Aorta (tissue), 5 donors: ENCODE measurements at places on chromosomes 2 and 18.

DNA sequence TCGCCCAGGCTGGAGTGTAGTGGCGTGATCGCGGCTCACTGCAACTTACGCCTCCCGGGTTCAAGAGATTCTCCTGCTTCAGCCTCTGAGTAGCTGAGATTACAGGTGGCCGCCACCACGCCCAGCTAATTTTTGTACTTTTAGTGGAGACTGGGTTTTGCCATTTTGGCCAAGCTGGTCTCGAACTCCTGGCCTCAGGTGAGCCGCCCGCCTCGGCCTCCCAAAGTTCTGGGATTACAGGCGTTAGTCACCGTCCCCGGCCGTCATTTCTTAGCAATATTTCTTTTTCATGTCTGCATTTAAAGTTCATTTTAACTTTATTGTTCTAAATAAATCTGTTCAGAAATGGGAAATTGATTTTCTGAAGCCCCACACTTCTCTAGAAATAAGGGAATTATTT, 597.3 kb upstream of the DDX18 start:
- no peak for DNase-seq

DNA sequence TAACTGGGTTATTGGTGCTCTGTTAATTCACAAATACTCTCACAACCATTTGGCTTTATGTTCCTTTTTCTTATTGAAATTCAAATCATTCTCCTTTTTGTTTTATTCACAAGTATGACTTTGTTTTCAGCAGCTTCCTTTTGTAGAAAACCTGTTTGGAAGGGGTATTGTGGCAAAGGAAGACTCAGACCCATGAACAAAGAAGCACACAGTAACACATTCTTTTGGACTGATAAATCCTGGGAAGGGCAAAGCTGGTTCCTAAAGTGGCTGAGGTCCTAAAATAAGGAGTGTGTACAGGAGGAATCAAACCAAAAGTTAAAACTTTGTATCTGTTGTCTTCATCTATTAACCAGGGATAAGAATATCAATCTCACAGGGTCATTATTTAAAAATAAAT, 374.7 kb upstream of the FIGN start:
- no peak for DNase-seq

DNA sequence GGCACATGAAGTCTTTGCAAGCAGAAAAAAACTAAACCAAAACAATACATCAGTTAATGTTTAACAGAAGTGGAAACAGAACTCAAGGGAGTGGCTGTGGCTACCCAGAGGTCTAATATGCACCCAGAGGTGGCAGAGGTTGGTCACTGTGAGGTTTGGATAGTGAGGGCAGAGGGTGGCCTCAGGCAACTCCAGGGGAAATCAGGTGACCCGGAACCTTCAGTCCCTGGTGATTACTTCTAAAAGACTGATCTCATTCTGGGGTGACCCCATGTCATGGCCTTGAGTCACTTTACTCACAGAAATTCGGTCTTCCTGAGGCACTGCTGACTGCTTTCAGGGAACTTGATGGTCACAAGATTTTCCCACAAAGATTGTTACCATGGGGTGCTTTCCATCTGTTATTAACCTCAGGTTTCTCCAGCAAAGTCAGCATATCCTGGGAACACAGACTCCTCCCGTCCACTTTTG, 99.4 kb downstream of the TMEM17 start:
- DNase-seq: no peak

GRCh38 chr2:110994250-110994961, 126.3 kb upstream of the BCL2L11 start:
- DNase-seq: no peak

DNA sequence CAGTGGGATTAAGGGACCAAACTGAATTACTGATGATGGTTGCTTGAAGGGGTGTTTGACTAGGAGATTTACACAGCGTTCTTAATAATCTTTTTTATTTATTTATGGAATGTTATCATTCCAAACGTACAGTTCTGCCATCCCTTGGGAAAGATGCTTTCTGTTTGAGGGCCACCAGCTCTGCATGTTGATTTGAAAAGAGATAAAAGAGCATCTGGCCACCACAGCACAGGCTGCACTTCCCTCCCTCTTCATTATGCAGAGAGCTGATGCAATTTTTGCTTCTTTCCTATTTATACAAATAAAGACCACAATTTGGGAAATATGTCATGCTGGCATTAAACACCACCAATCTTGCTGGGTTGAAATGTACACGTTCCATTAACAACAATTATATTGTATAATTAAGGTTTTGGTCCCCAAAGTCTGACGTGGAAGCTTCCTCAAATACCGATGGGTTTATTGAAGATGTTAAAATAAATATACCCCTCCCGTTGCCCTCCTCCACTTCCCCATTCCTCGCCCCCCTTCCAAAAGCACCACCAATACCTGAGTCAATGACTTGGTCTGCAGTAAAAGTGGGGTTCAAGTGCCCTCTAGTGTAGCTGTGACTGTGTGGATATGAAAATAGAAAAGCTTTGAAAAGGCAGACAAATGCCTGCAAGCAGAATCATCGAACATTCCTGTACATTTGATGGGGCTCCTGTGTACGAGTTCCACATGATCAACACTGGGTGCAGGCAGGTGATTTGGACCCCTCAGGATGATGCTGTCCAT, 211.9 kb downstream of the HRH4 start:
- DNase-seq: no peak

GRCh38 chr2:60339286-60339685, 214.2 kb downstream of the BCL11A start:
- no peak for DNase-seq

- peak; percentile 34 for DNase-seq
These were observed 124.0 kb downstream of the SMAD7 start for GRCh38 chr18:48826806-48827205.

DNA sequence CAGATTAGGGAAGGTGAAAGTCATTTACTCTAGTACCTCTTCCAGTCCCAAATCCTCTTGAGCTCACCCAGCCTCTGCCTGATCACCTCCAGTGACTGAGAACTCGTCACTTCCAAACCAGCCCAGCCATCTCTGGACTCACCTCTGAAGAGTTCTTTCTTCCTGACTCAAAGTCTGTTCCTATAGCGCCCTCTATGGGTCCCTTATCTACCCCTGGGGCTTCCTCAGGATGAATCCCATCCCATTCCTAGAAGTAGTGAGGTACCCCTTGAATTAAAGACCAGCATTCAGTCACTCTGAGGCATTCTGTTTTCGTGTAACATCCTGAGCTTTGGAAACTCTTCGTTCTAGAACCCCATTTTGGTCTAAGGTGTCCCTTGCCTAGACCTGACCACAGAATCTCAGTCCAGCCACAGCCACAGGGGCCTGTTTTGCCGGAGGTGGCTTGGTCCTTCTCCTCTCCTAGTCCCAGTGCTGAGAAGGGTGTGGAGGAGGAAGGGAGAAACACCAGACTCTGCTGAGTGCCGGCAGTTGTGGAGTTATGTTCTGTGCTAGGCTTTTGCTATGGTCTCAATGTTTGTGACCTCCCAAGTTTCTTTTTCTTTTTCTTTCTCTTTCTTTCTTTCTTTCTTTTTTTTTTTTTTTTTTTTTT, 32.7 kb downstream of the SIX3 start:
- DNase-seq: no peak

DNA sequence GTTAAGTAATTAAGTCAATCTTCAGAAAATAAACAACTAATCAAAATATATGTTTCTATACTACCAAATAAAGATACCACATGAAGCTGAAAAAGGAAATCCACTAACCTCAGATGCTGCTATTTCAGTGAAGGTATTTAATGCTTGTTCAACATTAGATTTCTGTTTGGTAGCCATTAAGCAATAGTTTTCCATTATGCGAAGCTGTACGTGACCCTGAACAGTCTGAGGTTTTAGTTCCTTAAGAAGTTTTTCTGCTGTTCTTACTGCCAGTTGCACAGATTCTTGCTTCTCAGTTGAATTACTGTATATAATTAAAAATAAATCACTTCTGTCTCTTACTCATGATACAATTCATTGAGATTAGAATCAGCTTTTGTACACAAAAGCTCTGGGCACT, 65.4 kb downstream of the TTC21B start:
- no peak for DNase-seq

GRCh38 chr18:45981821-45982220, 14.7 kb upstream of the EPG5 start:
- DNase-seq: no peak

- no peak for DNase-seq
These were observed 376.4 kb upstream of the VWC2L start for GRCh38 chr2:214034417-214034816.

GRCh38 chr2:36356990-36357846, 1.6 kb downstream of the CRIM1 start:
- peak; percentile 62 for DNase-seq

- no peak for DNase-seq
These were observed 130.8 kb upstream of the LGALSL start for GRCh38 chr2:64323197-64323596.

DNA sequence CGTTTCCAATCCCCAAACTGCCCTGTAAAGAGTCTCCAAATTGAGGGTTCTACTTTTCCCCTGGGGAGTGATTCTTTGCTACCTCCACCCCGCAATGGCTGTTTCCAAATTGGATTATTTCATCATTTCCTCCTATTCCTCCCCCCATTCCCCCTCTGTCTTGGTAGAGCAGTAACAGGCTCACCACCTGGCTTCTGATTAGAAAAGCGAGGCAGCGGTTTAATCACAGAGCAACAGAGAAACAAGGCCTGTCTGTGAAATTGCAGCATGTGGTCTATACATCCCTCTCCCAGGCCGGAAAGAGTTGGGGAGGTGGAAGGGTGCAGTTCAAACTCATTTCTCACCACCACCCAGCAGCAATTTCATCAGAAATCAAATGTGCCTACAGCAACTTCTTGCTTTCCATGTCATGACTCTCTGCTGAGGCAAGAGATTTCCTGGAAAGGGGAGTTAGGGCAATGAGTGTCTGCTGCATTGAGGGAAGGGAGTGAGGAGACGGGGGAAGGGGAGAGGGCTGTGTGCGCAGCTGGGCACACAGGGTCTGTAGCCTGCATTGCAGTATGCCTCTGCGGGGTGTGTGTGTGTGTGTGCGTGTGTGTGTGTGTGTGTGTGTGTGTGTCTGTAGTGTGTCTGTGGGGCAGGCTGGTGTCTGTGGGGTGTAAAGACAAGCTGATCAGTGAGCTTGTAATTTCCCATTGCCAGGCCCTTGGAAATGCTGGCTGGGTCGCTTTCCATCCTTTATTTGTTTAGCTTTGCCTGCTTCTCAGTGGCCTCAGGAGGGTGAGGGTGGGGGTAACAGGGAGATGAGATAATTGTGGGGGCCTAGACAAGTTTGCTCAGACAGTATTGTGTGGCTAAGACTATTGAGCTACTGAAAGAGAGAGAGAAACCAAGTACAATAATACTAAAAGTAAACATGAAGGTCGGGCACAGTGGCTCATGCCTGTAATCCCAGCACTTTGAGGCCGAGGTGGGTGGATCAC, 13.5 kb upstream of the IGFBP2 start:
- DNase-seq: no peak

- DNase-seq: no peak
These were observed 250.9 kb downstream of the PIEZO2 start for GRCh38 chr18:10898417-10898974.

DNA sequence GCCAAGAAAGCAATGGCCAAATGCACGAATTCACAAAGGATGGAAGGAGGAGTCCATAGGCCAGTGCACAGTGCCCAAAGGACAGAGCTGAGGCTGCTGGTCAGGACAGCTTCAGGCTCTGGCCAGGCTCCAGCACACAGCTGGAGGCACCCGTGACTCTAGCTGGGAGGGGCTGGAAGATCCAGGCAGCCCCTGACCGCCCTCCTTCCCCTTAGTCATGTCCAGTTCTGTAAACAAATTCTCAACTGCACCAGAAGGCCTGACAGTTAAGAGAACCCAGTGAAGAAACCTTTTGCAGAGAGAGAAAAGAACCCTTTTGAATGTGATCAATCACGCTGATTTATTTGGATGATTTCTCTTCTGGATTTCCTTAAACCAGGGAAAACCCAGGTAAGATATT, 7.7 kb upstream of the YWHAQ start:
- peak; percentile 84 for DNase-seq

- no peak for DNase-seq
These were observed 1224.8 kb upstream of the ZEB2 start for GRCh38 chr2:145744541-145745386.

- no peak for DNase-seq
These were observed 148.8 kb downstream of the EPHA4 start for GRCh38 chr2:221423210-221423804.

- DNase-seq: no peak
These were observed 554.7 kb downstream of the NUP35 start for GRCh38 chr2:183678908-183679307.

- DNase-seq: no peak
These were observed 79.0 kb downstream of the OLA1 start for GRCh38 chr2:174169372-174169771.

DNA sequence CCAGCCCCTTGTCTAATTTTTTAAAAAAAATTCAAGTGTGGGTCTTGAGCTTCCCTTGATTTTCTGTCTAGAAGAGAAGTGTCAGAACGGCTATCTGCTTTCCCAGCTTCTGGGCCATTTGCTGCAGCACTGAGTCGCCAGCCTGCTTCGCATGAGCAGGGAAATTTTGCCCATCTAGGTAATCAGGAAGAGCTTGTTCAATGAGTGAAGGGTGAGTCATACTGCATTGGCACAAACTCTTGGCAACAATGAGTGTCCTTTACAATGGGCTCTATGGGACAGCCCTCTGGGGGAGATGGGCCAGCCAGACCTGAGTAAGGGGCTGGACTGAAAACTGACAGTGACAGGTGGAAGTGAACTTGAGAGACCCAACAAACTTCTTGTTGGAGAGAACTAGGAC, 2.4 kb upstream of the RNF144A start:
- DNase-seq: no peak

- no peak for DNase-seq
These were observed 39.0 kb downstream of the FBXO48 start for GRCh38 chr2:68428126-68428525.

DNA sequence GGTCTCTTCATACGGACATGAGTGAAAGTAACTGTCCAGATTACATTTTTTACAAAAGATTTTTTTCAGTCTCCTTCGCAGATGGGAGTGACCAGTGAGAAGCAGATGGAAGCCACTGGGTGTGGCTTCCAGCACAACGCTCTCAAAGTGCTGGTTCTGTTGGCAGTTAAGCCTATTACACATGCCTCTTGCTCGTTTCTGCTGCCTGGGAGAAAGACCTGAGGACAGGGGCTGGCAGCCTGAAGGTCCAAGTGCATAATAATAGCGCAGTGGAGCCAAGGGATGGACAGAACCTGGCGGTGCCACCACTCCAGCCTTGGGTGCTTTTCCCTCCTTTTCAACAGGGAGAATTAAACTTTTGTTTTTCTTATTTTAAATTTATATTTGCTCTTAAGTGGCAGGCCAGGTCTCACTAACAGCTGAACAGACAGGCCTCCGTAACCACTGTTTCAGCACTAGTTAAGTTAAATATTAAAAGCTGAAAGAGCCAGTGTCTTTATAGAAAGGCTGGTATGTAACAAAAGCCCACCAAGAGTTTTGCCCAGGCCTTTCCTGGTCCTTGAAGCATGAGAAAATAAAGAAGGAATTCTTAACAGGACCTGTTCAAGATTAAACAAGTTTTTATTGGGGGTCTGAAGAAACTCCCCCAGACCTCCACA, 1.2 kb upstream of the SKA1 start:
- no peak for DNase-seq

DNA sequence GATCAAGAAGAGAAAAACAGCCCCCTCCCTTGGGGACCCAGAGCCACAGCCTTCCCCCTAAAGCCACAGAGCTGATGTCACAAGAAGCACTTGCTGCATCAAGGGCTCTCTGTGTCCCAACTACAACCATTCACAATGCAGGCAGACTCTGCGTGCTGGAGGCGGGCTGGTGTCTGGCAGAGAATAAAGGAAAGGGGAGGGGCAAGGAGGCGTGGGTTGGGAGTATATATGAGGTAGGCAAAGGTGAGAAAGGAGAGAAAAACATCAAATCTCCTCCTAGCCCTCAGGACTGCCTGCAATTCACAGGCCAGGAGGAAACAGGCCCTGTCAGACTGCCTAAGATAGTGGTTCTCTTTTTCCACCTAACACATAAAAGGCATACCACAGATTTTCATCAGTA, 48.8 kb upstream of the IHH start:
- DNase-seq: no peak
